Purkinje cell (primary cell): ENCODE measurements at places on chromosomes 11 and 22. TPM values are rescaled to one million over a fixed set of nuclear protein-coding genes. Genes with fewer than 3 reads are reported as not detected.

ST14 gene
- not detected in 2 replicates for polyA plus RNA-seq

TIGD3 gene
- polyA plus RNA-seq, result 1.7 and 1.8 TPM in 2 replicates

TEAD1 gene
- 3.6 and 5.2 TPM in 2 replicates for polyA plus RNA-seq

NTM gene
- polyA plus RNA-seq, result 204 and 320 TPM in 2 replicates

SLC6A5 gene
- polyA plus RNA-seq, result 0.14 and 0.60 TPM in 2 replicates

OR5AS1 gene
- polyA plus RNA-seq, result not detected in 2 replicates

GLYATL1B gene
- polyA plus RNA-seq, result not detected in 2 replicates

ACRV1 gene
- polyA plus RNA-seq, result 0.56 and 2.2 TPM in 2 replicates

LYVE1 gene
- polyA plus RNA-seq, result not detected in 2 replicates

P4HA3 gene
- 4.2 TPM in 1 of 2 replicates, not detected in the other for polyA plus RNA-seq

MB gene
- polyA plus RNA-seq, result not detected in 2 replicates

SSTR3 gene
- polyA plus RNA-seq, result 0.13 TPM in 1 of 2 replicates, not detected in the other

GRK3 gene
- 0.98 and 5.4 TPM in 2 replicates for polyA plus RNA-seq

COA4 gene
- 49.9 and 65.3 TPM in 2 replicates for polyA plus RNA-seq

DNAJB7 gene
- not detected in 2 replicates for polyA plus RNA-seq
